Smooth muscle cell of bladder (primary cell): ENCODE measurements at places on chromosomes 12 and 14. TPM values are rescaled to one million over a fixed set of nuclear protein-coding genes. Genes with fewer than 3 reads are reported as not detected.

Gene KLRB1
- total RNA-seq, result under 0.01 TPM in 1 of 2 replicates, not detected in the other

Gene TGM1
- 0.71 and 1.6 TPM in 2 replicates for total RNA-seq

Gene IGF1
- total RNA-seq, result 9.0 and 11.7 TPM in 2 replicates

Gene CRIP2
- 22.7 and 23.2 TPM in 2 replicates for total RNA-seq

Gene RNASE3
- total RNA-seq, result not detected in 2 replicates
